ENCODE measurements at places on chromosomes 16 and 17. TPM values are rescaled to one million over a fixed set of nuclear protein-coding genes. Genes with fewer than 3 reads are reported as not detected.

DNA sequence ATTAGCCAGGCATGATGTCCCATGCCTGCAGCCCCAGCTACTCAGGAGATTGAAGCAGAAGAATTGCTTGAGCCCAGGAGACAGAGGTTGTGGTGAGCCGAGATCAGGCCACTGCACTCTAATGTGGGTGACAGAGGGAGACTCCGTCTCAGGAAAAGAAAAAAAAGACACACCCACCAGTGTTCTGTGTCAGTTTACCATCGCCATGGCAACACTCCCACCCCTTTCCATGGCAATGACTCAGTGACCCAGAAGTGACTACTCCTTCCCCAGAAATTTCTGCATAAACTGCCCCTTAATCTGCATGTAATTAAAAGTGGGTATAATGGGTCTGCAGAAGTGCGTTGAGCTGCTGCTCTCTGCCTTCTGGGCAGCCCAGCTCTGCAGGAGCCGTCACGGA is 4.0 kb upstream of the ZC3H18 start:
- DNase-seq: no peak

DNA sequence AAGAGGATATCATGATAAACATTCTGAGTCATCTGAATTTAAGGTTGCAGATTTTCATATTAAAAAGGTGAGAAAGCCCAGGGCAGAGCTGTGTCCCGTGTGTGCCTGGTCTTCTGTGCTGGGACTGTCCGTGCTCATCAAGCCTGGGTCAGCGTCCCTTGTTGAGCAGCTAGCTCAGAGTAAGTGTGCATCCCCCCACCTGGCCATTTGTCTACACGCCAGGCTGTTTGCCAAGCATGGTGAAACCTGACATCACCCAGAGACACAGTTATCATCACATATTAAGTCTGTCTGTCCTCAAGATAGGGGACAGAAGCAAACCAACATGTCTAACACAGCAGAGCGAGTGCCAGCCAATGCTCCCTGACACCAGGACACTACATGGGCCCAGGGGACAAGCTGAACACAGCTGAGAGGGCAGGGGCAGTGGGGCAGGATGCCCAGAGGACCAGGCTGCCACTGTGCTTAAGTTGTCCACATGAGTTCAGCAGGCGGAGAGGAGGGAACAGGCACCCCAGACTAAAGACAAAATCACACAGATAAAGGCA is 57.9 kb upstream of the CNEP1R1 start:
- DNase-seq: no peak

DNA sequence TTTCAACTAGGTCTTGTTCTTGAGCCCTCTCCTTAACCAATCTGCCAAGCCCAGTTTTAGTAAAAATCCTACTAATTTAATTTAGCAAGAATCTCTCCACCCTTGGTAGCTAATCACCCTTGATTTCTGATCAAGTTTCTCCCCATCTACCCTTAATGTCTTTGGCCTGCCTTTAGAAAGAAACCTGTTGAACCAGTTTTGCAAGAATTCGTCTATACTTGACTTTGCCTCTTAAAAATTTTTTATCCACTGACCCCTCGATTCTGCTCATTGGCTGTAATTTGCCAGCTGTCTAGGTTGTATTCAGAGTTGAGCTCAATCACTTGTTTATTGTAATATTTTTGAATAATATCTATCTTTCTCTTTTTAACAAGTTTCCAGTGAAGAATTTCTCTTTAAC is 1138.5 kb downstream of the CDH11 start:
- DNase-seq: peak; percentile 15

DNA sequence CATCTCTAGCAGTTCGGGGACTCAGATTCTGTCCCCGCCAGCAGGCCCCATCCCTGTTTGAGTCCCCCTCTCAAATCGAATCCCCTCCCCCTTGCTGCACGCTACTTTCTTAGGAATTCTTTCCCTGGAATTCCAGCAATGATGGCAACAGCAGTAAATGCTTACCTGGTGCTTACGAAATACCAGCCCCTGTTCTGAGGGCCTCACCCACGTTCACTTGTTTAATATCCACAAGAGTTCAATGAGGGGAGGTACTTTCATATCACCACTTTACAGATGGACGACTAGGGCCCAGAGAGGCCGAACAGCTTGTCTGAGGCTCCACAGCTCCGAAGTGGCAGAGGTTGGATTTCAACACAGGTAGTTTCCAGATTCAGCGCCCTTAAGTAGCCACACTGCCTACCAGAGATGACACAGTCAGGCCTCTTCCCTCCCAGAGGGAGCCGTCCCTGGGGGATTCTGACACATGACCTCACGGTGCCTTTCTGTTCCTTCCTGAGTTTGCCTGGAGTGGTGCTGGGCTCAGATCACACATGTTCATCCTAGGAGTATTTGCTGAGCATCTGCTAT is 120.7 kb upstream of the GSE1 start:
- DNase-seq: no peak

GRCh38 chr17:17424552-17424951 is 52.2 kb upstream of the MED9 start:
- DNase-seq: no peak

SCN4A gene
- 0.83 TPM for polyA plus RNA-seq

- DNase-seq: no peak
Observed at GRCh38 chr17:49881054-49881402, 33.2 kb upstream of the TAC4 start.

GRCh38 chr17:75316253-75316652 is 27.0 kb upstream of the SLC25A19 start:
- DNase-seq: no peak

GRCh38 chr16:6836766-6837165 is 495.9 kb upstream of the RBFOX1 start:
- no peak for DNase-seq

- peak; percentile 45 for DNase-seq
Observed at GRCh38 chr17:5249615-5250014, 15.0 kb upstream of the SCIMP start.

LPCAT2 gene
- 12.5 TPM for polyA plus RNA-seq

SLFN14 gene
- polyA plus RNA-seq: 0.23 TPM

- no peak for DNase-seq
Observed at GRCh38 chr16:49009204-49009603, 272.4 kb downstream of the CBLN1 start.

DNA sequence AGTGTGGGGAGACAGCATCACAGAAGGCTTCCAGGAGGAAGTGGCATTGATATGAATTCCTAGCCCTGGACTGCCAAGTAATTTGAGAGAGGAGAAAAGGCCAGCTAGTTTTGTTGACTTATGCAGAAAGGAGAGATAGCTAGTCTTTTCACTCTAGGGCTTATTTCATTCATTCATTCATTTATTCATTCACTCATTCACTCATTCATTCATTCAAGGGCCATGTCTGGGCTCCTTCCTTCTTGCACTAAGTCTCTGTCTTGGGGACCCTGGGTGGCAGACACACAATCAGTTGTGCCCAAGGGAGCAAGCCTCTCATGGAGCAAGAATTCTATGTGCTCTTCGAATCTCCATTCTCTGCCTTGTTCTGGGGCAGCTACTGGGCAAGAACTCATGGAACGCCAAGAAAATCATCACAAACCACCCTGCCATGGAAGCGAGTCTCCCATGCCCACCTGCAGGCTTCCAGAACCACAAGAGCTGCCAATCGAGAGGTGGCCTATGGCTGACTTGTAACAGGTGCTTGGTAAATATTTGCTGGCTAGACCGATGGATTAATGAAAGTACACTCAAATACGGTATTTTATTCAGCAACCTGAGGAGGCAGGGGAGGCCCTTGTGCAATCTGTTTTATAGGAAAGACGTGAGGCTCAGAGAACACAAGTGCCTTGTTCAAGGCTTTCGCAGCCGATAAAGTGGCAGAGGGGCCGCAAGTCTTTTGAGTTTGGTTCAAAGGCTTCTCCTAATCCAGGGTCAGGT is 223.6 kb downstream of the XYLT1 start:
- no peak for DNase-seq

- DNase-seq: no peak
Observed at GRCh38 chr16:58940609-58941008, 206.5 kb upstream of the GOT2 start.

ZC3H7A gene
- 72.8 TPM for polyA plus RNA-seq

DNA sequence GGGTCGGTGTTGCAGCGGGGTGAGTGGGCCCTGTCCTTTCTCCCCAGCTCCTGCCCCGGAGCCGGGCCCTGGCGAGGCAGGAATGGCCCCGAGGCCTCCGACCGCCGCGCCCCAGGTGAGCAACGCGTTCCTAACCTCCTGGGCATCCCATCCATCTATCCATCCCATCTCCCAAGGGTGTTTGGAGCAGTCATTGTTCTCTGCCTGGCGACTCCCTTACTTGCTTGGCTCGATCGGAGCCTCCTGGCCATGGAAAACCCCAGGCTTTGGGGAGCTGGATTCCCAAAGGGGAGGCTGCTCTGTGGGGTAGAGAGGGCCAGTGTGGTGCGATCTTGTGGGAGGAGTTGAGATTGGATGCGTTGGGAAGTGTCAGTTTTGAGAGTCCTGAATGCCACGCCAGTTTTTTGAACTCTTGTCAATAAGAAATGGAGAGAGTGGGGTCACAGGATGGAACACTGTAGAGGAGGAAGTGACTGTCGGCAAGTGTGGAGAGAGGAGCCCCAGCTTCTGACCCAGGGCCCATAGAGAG is 684 bp downstream of the ZFP90 start:
- DNase-seq: no peak

ALOX15 gene
- polyA plus RNA-seq: 0.36 TPM

DNA sequence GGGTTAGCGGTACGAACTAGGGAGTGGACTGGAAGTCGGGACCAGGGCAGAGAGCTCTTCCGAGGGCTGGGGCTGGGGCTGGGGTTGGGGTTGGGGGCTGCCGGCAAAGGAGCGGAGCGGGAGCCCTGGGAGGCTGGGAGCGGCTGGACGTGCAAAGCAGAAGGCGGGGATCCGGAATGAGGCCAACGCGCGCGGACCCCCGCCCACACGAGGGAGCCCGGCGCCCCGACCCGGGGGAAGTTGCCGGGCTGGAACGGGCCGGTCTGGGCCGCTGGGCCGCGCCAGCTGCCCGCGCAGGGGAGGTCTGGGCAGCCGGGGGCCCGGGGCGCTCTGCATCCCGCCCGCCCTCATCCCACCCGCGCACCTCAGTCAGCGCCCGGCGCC is 323 bp downstream of the ST3GAL2 start:
- no peak for DNase-seq

- no peak for DNase-seq
Observed at GRCh38 chr16:66894055-66894454, 13.7 kb downstream of the PDP2 start.

DNA sequence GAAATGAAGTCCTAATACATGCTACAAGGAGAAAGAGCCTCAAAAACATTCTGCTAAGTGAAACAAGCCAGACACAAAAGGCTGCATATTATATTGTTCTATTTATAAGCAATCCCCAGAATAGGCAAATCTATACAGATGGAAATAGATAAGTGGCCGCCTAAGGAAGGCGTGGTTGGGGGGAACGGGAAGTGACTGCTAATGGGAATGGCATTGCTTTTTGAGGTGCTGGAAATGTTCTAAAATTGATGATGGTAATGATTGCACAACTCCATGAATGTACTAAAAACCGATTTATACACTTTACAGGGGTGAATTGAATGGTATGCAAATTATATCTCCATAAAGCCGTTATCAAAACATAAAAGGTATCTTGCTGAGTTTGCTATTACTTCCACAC is 67.7 kb downstream of the GAS7 start:
- DNase-seq: no peak

DNA sequence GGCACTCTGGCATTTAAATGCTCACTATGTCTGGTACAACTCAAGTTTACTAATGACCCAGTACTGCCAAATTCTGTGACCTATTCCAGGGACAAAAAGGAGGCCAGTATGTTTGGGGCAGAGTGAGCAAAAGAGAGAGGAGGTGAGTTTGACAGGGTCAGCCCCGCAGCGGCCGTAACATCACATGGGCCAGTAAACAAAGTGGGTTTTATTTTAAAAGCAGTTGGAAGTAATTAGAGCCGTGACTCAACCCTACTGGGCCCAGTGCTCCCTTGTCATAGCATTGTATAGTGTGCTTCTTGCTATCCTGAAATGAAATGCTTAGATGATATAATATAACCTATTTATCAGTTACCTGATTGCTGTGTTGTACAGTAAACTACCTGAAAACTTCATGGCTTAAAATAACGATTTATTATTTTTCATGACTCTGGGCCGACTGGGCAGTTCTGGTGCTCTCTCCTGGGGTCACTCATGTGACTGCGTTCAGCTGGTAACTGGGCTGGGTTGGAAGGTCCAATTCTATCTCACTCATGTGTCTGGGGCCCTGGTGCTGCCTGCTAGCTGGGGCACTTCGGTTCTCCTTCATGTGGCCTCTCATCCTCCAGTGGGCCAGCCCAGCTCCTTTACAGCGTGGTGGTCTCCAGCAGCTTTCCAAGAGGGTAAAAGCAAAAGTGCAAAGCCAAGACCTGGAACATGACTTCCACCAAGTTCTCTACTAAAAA is 27.4 kb downstream of the IQCK start:
- DNase-seq: no peak

- DNase-seq: no peak
Observed at GRCh38 chr17:40122136-40122998, 596 bp downstream of the MSL1 start.

Data from renal cortex interstitium (tissue), 15 donors.